IMR-90 (cell line): ENCODE measurements at places on chromosomes 5 and 9. TPM values are rescaled to one million over a fixed set of nuclear protein-coding genes. Genes with fewer than 3 reads are reported as not detected.

The PPIP5K2 gene
- 67.6 and 96.4 TPM in 2 replicates for total RNA-seq

DNA sequence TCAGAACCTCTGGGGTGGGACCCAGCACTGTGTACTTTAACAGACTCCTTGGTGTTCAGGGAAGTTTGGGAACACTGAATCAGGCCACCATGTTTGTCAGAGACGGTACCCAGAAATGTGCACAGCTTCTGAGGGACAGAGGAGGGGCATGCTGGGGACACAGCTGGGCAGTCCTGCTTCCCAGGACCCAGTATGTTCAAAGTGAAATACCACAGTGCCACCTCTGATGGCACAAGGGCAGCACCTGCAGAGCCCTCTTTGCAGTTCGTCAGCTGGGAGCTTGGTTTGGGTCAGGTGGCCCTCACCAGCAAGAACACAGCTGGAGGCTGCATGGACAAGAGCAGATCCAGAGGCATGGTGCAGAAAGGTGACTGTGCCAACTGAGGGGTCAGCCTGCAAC lies 51.2 kb downstream of the NDST1 start:
- DNase-seq = no peak

DNA sequence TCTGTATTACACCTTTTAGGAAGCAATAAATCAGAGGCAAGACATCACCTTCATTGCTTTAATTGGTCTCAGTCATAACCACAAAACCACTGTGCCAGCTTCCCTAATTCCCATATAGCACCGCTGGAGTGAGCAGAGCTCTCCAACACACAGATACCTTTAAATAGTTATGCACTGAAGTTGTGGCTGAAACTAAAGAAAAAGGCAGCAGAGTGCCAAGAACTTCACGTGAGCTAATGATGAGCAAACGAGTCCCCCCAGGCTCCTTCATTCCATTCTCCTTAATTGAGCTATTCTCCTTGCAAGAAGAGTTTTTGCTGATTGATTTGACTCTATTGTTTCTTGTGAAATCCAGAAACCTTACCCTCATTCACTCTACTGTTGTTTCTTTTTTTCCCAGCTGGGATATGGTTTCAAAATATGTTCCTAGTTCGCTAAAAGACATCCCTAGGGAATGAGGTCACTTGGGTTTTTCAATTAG lies 501.5 kb downstream of the SPATA31D1 start:
- DNase-seq = peak; percentile 74

- DNase-seq = peak; percentile 91
Observed at GRCh38 chr5:55668356-55668755, 43.8 kb downstream of the SLC38A9 start.

DNA sequence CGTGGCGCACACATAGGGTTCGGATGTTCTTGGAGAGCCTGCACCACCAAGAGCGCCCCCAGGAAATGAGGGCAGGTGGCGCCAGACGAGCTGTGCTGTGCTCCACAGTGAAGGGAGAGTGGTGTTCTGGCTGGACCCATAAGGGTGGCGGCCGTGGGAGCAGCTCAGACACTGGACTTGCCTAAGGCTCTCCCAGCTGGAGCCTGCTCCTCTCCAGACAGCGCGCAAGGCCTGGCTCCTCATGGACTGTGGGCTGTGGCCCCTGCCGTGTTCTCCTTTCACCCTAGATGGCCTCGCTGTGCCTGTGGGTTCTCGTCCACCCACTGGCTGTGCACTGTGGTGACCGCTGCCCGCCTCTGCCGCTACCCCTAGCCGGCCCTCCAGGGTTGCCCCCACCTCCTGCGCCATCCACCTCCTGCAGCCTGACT lies 92.9 kb downstream of the EHMT1 start:
- no peak for DNase-seq
